HepG2 (cell line): ENCODE measurements at places on chromosomes 16 and 17.

GRCh38 chr17:45371414-45372324 is 54.8 kb upstream of the MAP3K14 start:
- DNase-seq = peak; percentile 89

GRCh38 chr17:57916925-57917858 is 38.0 kb downstream of the CUEDC1 start:
- peak; percentile 53 for DNase-seq

GRCh38 chr17:43021741-43022512 is at the start of gene VAT1:
Gene VAT1 (minus strand): TSS chr17:43022385. CDS start chr17:43022322, 63 bp downstream.
- DNase-seq = peak; percentile 72

- no peak for DNase-seq
These were observed 608.0 kb upstream of the CDH8 start for GRCh38 chr16:62644030-62644812.

GRCh38 chr17:38898812-38899348 is 26.5 kb upstream of the LASP1NB start:
- DNase-seq = no peak

GRCh38 chr17:29576214-29577000 is 7.9 kb downstream of the TP53I13 start:
- no peak for DNase-seq

DNA sequence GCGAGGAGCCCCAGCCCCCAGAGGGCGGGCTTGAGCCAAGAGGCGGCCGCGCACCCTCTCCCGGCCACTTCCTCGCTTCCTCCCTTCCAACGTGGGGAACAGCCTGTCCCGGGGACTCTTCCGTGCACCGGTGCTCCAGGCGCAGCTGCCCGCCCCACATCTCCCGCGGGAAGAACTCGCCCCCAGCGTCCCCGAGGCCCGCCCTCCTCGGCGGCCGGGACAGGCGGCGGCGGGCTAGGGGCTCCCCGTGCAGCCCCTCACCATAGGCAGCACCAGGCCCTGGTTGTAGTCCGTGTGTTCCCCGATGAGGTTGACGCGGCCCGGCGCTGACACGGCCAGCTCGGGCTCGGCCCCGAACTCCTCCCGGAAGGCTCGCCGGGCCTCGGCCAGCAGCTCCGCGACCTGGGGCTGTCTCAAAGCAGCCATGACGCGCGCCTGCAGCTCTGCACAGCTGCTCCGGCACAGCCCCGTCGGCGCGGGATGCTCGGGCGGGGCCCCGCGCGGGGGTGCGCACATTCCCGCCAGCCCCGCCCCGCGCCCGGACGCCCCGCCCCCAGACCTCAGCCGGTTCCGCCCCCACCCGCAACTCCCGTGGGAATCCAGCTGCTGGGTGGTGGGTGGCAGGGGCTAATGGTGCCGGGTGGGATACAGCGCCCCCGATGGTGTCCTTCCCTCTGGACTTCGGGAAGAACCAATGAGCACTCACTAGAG is at the start of gene GALK1:
Gene GALK1, minus strand, starts transcription at position 482 of the 711 bp plus-strand sequence. Its CDS starts 56 bp downstream, at position 426.
- DNase-seq = peak; percentile 59
